ENCODE measurements at places on chromosomes 6 and 20.

DNA sequence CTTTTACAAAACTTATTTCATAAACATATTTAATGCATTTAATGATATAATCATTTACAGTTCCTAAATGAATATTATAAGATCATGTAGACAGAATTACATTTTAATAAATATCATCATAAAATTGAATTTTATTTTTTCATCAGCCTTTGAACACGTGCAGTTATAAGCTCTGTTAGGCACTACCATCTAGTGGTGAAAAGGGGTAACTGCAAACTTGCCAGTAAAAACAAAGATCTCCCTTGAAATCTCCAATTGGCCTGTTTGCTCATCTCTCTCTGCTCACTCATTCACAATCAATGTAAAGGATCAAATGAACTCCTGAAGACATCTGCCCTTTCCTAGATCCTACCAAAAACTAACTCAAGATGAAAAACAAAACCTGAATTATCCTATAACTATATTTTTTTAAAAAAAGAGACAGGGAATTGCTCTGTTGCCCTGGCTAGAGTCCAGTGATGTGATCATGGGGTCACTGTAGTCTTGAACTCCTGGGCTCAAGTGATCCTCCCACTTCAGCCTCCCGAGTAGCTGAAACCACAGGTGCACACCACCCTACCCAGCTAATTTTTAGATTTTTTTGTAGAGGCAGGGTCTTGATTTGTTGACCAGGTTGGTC, 31.7 kb downstream of the SAMHD1 start:
- no peak for DNase-seq

DNA sequence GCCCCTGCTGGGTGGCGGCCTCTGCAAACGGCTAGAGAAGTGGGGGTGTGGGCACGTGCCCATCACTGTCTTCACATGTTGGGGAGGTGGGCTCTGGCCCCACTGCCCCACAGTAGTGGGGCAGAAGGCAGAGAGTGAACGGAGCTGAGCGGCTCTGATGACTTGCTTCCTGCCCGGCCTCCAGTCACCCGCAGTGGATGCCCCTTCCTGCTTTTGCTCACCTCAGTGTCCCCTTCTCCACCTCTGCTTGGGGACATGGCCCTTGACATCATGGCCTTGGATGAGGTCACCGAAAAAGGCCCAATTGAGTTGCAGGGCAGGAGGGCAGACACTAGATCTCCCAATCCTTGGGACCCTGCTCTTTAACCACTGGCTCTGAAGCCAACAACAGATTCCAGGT, 40.1 kb downstream of the KCNK5 start:
- DNase-seq = no peak

DNA sequence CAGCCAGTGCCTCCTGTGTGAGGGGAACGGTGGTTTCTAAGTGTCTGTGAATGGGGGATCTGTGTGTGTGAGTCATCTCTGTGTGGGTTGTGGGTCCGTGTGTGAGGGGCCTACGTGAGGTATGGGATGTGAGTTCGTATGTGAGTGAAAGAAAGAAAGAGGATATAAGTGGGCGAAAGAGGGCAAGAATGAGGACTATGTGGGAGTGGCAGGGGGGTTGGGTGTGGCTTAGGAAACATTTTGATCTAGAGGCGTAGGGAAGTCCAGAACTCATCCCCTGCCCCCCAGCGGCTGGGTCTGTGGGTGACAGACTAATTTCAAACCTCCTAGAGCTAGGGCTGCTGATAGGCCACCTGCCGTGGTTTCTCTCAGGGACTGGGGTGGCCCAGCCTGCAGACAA, 35.5 kb downstream of the DHX35 start:
- DNase-seq = no peak

DNA sequence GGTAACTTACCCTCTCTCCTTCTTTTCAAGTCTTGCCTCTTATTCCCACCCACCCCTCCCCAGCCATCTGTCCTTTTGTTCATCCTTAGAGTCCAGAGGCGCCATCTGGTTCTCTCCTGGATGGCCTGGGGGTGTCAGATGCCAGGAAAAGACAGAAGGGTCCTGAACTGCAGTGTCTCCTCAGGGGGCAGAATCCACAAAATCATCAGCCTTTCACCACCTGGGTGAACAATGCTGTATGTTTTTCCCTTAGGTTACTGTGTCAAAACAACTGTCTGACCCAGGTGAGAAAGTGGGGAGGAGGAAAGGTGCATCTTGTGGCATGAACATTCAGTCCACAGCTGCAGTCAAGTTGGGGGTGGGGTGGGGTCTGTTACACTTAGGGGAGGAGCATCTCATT, 47.9 kb upstream of the FYN start:
- DNase-seq = no peak

GRCh38 chr6:129671442-129672340, 38.3 kb downstream of the ARHGAP18 start:
- no peak for DNase-seq

GRCh38 chr6:89980353-89980752, 86.1 kb downstream of the GJA10 start:
- DNase-seq = no peak

GRCh38 chr6:98530732-98531131, 303.6 kb upstream of the POU3F2 start:
- DNase-seq = no peak

GRCh38 chr6:624979-625378, 31.9 kb downstream of the HUS1B start:
- DNase-seq = no peak

All from stimulated activated CD8-positive, alpha-beta memory T cell treated with anti-CD3 and anti-CD28 coated beads, Interleukin-7, amount 100 ng/mL, for 1 hour (primary cell).